ENCODE measurements at places on chromosomes 3 and 15. TPM values are rescaled to one million over a fixed set of nuclear protein-coding genes. Genes with fewer than 3 reads are reported as not detected.

GRCh38 chr3:38168151-38169026 is 3.1 kb downstream of the OXSR1 start:
- DNase-seq, result no peak

DNA sequence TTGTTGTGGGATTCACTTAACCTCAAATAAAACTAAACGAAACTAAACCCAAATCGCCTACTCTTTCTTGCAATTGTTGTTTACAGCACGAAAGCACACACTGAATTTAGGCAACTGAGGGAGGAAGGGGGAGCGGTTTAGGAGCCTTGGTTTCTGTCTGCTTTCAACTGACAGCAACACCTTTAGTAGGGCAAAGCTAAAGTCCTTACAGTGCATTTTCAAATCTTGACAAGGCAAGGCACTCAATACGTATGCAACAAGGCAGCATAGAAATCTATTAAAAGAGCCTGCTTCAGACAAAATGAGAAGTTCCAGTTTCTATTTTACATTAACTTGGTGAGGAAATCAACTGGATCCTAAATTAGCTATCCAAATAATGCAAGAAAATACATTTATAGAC is 174.6 kb downstream of the CHST2 start:
- DNase-seq, result no peak

DNA sequence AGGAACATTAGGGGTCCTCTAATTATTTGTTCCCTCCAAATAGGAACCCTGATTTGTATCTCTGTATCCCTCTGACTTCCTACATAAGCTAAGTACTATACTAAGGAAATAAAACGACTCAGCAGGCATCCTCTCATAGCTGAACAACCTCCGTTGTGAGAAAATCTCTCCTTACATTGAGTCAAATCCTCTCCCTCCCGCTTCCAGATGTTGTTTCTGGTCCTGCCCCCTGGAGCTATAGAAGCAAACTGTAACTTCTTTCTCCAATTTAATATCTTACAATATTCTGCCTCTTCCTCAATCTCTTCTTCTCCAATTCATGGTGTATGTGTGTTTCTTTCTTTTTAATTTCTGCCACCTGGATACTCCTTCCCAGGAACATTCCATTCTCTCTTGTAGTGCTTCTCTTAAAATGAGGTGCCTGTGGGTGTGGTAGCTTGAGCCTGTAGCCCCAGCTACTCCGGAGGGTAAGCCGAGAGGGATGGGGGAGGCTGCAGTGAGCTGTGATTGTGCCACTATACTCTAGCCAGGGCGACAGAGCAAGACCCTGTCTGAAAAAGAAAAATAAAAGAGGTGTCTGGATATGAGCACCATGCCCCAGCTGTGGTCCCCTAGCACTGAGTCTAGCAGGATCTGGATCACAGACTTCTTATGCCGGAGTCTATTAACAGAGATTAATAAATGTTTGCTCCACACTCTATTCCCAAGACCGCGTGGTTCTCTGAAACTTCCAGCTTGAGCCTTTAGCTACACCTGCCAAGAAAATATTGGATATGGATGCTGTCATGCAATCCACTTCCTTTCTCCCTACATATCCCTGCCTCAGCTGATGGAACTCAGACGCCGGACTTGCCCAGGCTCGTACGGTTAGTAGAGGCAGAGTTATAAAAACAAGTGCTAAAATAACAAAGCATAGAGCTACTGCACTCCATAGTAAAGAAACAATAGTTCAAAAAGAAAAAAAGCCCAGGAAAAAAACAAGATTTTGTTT is 42.9 kb upstream of the NEO1 start:
- DNase-seq, result no peak

GRCh38 chr3:148957586-148957985 is 33.8 kb upstream of the GYG1 start:
- no peak for DNase-seq

DNA sequence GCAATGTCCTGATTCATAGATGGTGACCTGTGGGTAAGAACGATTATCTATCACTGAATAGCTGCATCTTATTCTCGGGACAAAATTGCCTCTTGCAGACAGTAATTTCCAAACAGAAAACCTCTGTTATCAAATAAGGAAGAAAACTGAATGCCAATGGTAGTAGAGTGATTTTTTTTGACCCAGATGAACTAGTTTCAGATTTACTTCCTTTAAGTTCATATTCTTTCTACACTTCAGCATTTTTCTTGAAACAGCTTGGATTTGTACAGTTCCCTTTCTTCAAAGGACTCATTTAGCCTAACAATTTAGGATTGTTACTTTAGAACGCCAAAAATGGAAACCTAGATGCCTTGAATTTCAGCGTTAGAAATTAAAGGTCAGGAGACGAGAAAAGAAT is 14.6 kb downstream of the ETV5 start:
- no peak for DNase-seq

AADACL2 gene
- 2.7 TPM for total RNA-seq

GOLGA6B gene
- total RNA-seq, result 0.21 TPM

All from tongue (tissue), 3 donors.